GM23338 (cell line): ENCODE measurements at places on chromosomes 5 and 9. TPM values are rescaled to one million over a fixed set of nuclear protein-coding genes. Genes with fewer than 3 reads are reported as not detected.

Gene NXNL2
- 4.3 and 5.1 TPM in 2 replicates for total RNA-seq

GRCh38 chr5:163496286-163496685, 9.1 kb upstream of the MAT2B start:
- no peak for DNase-seq
- no peaks in the 10 kb centered on the region for H3K4me1 ChIP-seq
- H3K4me3 ChIP-seq, result no peak overlapping the region
- no peak overlapping the region for H3K27ac ChIP-seq
- peaks cover 16% of the 10 kb centered on the region for H3K36me3 ChIP-seq

Gene FAM169A
- total RNA-seq, result 78.7 and 97.7 TPM in 2 replicates

DNA sequence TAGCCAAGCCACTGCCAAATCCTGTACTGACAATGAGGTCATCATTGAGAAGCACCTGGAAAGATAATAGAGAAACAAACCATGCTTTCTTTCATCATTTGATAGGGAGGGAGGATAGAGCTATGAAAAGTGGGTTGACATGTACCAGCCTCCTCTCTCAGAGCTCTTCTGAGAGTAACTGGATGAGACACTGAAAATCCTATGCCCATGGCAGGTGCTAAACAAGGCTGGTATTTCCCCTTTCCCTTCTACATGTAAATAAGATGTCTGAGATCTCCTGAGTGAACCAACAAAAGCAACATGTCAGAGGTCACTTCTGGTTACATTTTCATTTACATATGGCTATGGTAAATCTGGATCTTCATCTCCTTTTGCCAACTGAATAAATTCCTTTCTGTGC, 45.3 kb upstream of the TRAF1 start:
- H3K27ac ChIP-seq, result no peak overlapping the region
- peaks cover 7% of the 10 kb centered on the region for H3K4me1 ChIP-seq
- no peak for DNase-seq
- H3K4me3 ChIP-seq, result no peak overlapping the region

DNA sequence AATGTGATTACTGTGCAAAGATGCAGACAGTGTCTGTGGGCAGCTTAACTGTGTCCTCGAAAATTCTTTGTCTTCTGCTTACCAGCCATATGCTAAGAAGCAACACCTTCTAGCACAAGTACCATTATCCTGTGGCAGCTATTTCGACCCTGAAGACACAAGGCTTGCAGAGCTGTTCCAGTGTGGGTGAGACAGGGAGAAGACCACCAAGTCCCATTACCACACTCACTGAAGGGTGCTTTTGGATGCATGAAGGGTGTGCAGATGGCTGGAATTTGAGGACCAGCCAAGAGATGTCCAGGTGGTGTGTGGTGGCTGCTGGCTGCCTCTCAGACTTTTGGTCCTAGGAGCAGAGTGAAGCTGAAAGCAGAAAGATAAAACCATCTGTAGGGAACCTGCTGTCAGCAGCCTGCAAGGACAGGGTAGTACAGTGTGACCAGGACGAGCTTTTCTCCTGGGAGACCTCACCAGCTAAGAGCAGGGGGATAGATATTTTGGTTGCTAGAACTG, 161.8 kb downstream of the ICE1 start:
- no peak overlapping the region for H3K4me3 ChIP-seq
- H3K4me1 ChIP-seq, result peaks cover 7% of the 10 kb centered on the region; the same call in 1 of the 2 replicates
- DNase-seq, result no peak

- H3K36me3 ChIP-seq, result no peaks in the 10 kb centered on the region
- peaks cover 11% of the 10 kb centered on the region for H3K4me1 ChIP-seq
- no peaks in the 10 kb centered on the region for H3K27me3 ChIP-seq
- peak overlapping the region; percentile 89; the same call in 1 of the 2 replicates for H3K4me3 ChIP-seq
- DNase-seq, result no peak
Measured at GRCh38 chr5:176646049-176646706, 1.1 kb upstream of the TSPAN17 start.

Gene OR1N2
- not detected in 2 replicates for total RNA-seq

Gene BRD3OS
- 12.8 and 16.0 TPM in 2 replicates for total RNA-seq

GRCh38 chr9:127086771-127087170, 35.7 kb downstream of the ANGPTL2 start:
- no peaks in the 10 kb centered on the region for H3K27me3 ChIP-seq
- H3K4me3 ChIP-seq, result no peak overlapping the region
- no peak overlapping the region for H3K27ac ChIP-seq
- no peaks in the 10 kb centered on the region for H3K36me3 ChIP-seq

GRCh38 chr5:88583471-88583870, 299.5 kb downstream of the MEF2C start:
- no peak overlapping the region for H3K27ac ChIP-seq
- DNase-seq, result no peak
- H3K27me3 ChIP-seq, result no peaks in the 10 kb centered on the region
- H3K4me1 ChIP-seq, result no peaks in the 10 kb centered on the region
- no peaks in the 10 kb centered on the region for H3K36me3 ChIP-seq

DNA sequence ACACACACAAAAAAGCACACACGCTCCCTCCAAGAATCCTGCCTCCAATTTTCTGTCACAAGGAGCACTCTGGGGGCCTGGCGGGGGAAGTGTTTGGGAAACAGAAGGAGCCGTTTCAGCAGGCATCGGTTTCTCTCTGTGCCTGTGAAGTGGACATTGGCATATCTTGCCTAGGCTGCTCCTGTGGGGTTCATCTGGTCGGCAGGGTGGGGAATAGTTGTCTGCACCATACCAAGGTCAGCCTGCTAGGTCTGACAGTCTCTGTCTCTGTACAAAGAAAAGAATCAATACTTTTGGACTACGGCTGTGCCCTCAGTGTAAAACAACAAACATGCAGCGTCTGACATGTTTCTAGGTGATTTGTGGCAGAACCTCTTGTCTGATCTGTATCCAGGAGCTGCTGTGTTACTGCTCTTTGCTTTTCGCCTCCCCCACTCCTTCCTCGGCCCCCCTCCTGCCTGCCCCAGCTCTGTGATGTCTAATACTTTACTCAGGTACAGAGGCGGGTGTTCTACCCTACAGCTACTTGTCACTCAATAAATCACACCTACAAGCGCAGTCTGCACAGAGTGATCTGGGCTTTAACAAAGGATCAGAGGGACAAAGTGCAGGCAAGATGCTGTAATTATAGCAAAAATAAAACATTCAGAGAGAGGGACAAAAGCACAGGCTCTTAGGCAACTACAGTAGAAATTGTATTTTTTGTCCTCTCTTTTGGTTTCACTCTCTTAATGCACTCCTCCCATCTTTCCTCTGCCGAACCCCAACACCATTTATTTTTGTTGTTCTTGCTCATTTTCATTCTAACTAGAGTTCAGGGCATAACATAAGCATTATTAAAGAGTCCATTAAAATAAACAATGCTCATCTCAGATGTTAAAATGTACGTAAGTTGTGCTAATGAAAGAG, 216.7 kb downstream of the BNC2 start:
- peak overlapping the region; percentile 3 for H3K27ac ChIP-seq
- H3K27me3 ChIP-seq, result no peaks in the 10 kb centered on the region
- peak overlapping the region; percentile 28 for H3K4me3 ChIP-seq

GRCh38 chr5:149723374-149723773, 6.7 kb upstream of the PPARGC1B start:
- DNase-seq, result no peak
- no peak overlapping the region for H3K27ac ChIP-seq
- no peaks in the 10 kb centered on the region for H3K4me1 ChIP-seq

- peak; percentile 77 for DNase-seq
- H3K4me3 ChIP-seq, result no peak overlapping the region
- H3K27ac ChIP-seq, result no peak overlapping the region
- H3K36me3 ChIP-seq, result peaks cover 22% of the 10 kb centered on the region
Measured at GRCh38 chr9:69877852-69878514, 57.4 kb downstream of the CFAP95 start.

Gene GABRA1
- total RNA-seq, result 0.16 and 0.52 TPM in 2 replicates

Gene ARHGEF37
- total RNA-seq, result 0.12 and 0.14 TPM in 2 replicates

GRCh38 chr9:97763874-97764273, 66.7 kb upstream of the XPA start:
- no peaks in the 10 kb centered on the region for H3K4me1 ChIP-seq
- H3K27me3 ChIP-seq, result no peaks in the 10 kb centered on the region
- H3K27ac ChIP-seq, result no peak overlapping the region

Gene SHOC1
- total RNA-seq, result not detected in 2 replicates

- no peaks in the 10 kb centered on the region for H3K27me3 ChIP-seq
- no peak for DNase-seq
- H3K4me3 ChIP-seq, result no peak overlapping the region
Measured at GRCh38 chr5:116492776-116493175, 81.8 kb downstream of the SEMA6A start.

GRCh38 chr5:418162-419121, 24.5 kb upstream of the EXOC3 start:
- H3K4me1 ChIP-seq, result peaks cover 3% of the 10 kb centered on the region; the same call in 1 of the 2 replicates
- no peak overlapping the region for H3K4me3 ChIP-seq
- H3K27ac ChIP-seq, result no peak overlapping the region
- H3K27me3 ChIP-seq, result no peaks in the 10 kb centered on the region

DNA sequence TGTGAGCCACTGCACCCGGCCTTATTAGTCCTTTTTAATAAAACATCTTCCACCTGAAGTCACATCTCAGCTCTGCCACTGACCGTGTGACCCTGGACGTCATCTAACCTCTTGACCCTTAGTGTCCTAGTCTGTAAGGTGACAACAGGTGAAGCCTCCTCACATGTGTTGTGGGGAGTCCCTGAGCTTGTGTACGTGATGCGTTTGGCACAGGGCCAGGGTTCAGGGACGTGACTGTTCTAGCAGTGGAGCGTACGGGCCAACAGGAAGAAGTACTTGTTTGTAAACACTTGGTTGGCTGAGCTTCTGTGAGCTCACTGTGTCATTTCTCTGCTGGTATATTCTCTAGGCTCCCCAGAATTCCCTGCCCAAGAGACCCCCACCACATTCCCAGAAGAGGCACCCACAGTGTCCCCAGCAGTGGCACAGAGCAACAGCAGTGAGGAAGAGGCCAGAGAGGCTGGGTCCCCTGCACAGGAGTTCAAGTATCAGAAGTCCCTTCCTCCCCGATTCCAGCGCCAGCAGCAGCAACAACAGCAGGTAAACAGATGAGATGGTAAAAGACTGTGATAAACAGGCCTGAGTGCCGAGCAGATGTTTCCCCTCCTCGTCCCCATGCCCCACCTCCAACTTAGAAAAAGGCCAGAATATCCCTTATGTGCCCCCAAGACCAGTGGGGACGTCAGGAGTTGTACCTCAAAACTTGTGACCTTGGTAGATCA, 35.3 kb upstream of the POMT1 start:
- H3K27me3 ChIP-seq, result no peaks in the 10 kb centered on the region
- H3K4me3 ChIP-seq, result no peak overlapping the region
- no peak overlapping the region for H3K27ac ChIP-seq
- DNase-seq, result no peak
- no peaks in the 10 kb centered on the region for H3K4me1 ChIP-seq
- H3K36me3 ChIP-seq, result peaks cover 90% of the 10 kb centered on the region

GRCh38 chr9:113919382-113919781, 43.3 kb downstream of the ZNF618 start:
- no peak for DNase-seq
- no peaks in the 10 kb centered on the region for H3K27me3 ChIP-seq
- H3K36me3 ChIP-seq, result no peaks in the 10 kb centered on the region
- H3K4me1 ChIP-seq, result no peaks in the 10 kb centered on the region
- H3K4me3 ChIP-seq, result no peak overlapping the region
- H3K27ac ChIP-seq, result no peak overlapping the region

DNA sequence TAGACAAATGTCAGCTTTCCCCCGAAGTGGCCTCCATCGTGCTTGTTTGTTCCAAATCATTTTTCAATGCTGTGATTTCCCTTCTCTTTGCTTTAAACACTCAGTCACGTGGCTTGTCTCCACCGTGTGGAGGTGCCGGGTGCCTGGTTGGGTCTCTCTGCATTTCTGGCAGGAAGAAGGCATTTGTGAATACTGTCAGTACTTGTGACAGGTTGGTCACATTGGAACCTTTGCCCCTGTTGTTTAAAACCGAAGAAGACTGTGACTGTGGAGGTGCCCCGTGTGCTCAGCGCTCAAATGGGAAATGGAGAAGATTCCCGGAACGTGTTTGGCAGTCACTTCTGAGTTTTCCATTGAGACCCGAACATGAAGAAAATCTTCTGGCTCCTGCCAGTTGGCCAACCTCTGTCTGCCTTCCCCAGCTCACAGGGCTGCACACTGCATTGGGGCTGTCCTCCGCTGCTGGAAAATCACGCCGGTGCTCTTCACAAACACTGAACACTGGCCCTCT, 74.6 kb downstream of the LMNB1 start:
- 0 out of 2 replicates have a peak, but pooled peaks cover 7% of the 10 kb centered on the region for H3K36me3 ChIP-seq
- no peak overlapping the region for H3K4me3 ChIP-seq
- H3K4me1 ChIP-seq, result peaks cover 52% of the 10 kb centered on the region
- H3K27ac ChIP-seq, result peak overlapping the region; percentile 50; the same call in 1 of the 2 replicates
- H3K27me3 ChIP-seq, result no peaks in the 10 kb centered on the region

DNA sequence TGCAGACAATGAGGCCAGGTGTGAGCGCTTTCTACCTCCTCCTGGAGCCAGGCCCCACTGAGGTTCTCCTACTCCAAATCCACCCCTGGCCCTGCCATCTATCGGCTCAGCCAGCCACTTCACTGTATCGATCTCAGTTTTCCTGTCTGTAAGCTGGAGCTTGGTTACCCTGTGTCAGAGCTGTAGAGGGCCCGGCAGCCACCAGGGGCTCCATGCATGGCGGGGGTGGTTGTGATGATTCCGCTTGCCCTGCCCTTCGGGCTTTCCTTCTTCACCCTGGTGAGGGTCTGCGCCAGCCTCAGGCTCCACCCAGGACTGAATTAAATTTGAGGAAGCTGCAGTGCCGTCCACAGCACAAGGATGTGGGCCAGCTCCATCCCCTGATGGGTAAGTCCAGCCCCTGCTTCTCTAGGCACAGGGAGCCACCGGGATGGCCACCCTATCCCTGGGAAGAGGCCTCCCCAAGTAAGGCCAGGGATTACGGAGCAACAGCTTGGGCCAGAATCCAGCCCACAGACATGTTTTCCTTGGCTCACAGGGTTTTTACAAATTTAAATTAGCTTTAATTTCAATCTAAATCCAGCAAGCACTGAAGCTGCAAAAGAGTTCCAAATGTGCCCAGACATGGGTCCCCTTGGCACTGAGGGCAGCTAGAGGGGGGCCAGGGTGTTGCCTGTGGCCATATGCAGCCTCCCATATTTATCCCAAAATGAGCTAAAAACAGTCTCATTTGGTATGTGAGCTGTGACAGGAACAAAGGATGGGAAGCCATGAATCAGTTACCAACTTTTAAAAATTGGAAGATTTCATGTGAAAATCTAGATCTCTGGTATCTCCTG, 89.1 kb upstream of the FBXW11 start:
- no peak overlapping the region for H3K4me3 ChIP-seq
- peak; percentile 58 for DNase-seq
- H3K4me1 ChIP-seq, result peaks cover 6% of the 10 kb centered on the region; the same call in 1 of the 2 replicates
- peak overlapping the region; percentile 50; the same call in 1 of the 2 replicates for H3K27ac ChIP-seq
- no peaks in the 10 kb centered on the region for H3K27me3 ChIP-seq

DNA sequence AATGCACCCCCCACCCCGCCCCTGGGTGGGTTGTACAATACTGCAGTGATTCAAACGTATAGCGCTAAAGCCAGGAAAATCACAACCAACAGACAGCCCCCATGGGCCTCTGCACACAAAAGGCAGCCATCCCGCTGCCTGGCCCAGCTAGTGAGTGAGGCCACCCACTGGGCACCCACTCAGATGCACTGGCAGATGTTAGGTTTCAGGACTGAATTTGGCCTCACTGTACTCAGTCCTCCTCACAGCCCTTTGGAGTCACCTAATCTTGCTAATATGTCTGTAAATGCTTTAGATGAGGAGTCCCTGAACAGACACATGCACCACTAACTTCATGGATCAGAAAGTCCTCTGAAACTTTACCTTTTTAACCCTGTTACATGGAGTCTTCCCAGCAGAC, 87.7 kb downstream of the FSTL4 start:
- no peak overlapping the region for H3K27ac ChIP-seq
